Activated CD8-positive, alpha-beta memory T cell treated with anti-CD3 and anti-CD28 coated beads, Interleukin-2, amount 10 ng/mL, durations not matched to agents 7 days and 5 days (primary cell): ENCODE measurements at places on chromosomes 11 and 22. TPM values are rescaled to one million over a fixed set of nuclear protein-coding genes. Genes with fewer than 3 reads are reported as not detected.

GRCh38 chr11:44016131-44016530, 31.6 kb upstream of the ACCSL start:
- peak; percentile 31 for DNase-seq

DNA sequence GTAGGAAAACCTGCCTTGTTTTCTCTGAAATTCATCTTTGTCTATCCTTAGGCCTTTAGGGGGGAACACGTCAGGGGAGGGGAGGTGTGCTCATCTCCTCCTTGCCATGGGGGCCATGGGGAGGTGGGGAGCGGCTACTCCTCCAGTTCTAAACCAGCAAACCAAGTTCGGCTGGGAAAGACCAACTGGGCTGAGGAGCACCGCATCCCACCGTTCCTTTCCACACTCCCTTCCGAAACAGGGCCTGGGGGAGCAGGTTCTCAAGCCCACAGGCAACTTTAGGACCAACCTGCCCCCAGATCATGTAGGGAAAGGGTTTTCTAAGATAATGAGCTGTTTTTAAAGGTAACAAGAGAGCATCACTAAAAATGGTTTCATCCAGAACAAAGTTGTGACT, 77.5 kb upstream of the PITPNB start:
- DNase-seq: no peak

The CRYBB3 gene
- not detected for total RNA-seq

The FAU gene
- 899 TPM for total RNA-seq

GRCh38 chr11:70099578-70100279, 21.6 kb downstream of the ANO1 start:
- no peak for DNase-seq
